ENCODE measurements at places on chromosomes 11 and 22. TPM values are rescaled to one million over a fixed set of nuclear protein-coding genes. Genes with fewer than 3 reads are reported as not detected.

DNA sequence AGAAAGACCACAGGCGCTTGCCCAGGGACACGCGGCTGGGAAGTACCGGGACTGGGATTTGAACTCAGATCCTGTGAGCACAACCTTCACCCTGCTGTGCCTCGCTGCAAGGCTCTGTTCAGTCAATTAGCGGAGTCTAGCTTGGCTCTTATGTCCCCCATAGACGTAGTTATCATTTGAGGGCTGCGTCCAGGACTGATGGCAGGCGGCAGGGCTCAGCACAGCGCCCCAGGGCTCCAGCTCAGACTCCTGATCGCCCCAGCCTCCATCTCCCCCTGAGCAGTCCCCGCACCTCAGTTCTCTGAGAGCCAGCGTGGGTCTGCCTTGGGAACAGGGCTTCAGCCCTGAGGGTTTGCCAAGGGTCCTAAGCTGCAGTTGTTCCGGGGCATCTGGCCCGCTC, 19.8 kb downstream of the MRGPRG start:
- peaks cover 22% of the 10 kb centered on the region for H3K27me3 ChIP-seq
- no peaks in the 10 kb centered on the region for H3K36me3 ChIP-seq
- no peak overlapping the region for H3K4me3 ChIP-seq
- no peak for DNase-seq
- no peak overlapping the region for H3K27ac ChIP-seq

DNA sequence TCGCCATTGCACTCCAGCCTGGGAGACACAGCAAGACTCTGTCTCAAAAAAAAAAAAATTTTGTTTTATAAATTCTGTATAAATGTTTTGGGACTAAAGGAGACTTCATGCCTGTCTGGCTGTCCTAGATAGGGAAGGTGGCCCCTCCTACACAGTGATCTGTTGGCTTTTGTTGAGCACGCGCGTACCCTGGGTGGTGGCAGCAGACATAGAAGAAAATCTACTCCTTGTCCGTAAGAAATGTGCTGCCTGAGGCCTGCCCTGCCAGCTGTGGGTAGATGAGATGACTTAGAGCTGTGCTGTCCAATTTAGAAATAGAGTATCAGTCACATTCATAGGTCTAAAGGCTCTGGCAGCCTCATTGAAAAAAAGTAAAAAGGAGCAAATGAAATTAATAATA, 37.0 kb downstream of the AP2A2 start:
- H3K4me1 ChIP-seq, result peaks cover 5% of the 10 kb centered on the region
- H3K27ac ChIP-seq, result no peak overlapping the region
- H3K4me3 ChIP-seq, result no peak overlapping the region

- no peak for DNase-seq
- H3K36me3 ChIP-seq, result no peaks in the 10 kb centered on the region
- H3K27me3 ChIP-seq, result no peaks in the 10 kb centered on the region
- H3K27ac ChIP-seq, result no peak overlapping the region
- no peak overlapping the region for H3K4me3 ChIP-seq
- no peaks in the 10 kb centered on the region for H3K4me1 ChIP-seq
Observed at GRCh38 chr11:22477312-22477711, 139.1 kb downstream of the SLC17A6 start.

DNA sequence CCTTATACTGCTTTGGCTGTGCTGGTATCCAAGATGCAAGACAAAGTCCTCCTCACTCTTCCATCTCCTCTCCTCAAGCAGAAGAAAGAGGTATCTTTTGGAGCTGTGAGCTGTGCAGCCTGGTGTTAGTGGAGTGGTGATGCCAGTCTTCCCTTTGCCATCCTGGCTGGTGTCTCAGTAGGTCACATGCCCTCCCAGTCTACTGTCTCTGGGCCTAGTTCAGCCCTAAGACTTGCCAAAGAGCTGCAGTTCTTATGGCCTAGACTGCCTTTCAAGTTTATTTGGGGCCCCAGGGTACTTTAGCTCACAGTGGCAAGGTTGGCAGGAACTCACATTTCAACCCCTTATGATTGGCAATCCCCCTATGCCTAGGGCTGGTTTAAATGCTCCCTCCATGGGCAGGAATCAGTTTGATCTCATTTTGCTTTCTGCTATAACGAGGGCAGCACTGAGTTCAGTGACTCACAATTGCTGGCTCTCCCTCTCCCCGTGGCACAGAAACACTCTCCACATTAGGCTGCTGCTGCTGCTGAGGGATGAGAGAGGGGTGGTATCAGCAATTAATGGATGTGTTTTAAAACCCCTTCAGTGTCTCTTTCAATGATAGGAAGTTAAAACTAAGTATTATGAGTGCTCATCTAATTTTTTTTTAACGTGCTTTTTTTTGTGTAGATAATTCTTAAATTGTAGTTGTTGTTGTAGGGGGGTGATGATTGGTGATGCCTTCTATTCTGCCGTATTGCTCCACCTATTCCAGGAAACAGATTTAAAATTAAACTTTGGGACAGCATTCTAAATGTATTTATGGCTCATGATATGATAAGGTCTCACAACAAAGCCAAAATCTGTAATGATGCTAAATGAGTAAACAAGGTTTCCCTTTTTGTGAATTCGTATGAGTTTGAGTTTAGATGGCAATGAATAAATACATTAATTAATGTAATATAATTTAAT, 1295.0 kb downstream of the JRKL start:
- no peak overlapping the region for H3K4me3 ChIP-seq
- no peak overlapping the region for H3K27ac ChIP-seq

GRCh38 chr11:57310630-57311086, 14.1 kb downstream of the TNKS1BP1 start:
- H3K27me3 ChIP-seq, result no peaks in the 10 kb centered on the region
- no peak for DNase-seq
- peak overlapping the region; percentile 62 for H3K4me3 ChIP-seq

DNA sequence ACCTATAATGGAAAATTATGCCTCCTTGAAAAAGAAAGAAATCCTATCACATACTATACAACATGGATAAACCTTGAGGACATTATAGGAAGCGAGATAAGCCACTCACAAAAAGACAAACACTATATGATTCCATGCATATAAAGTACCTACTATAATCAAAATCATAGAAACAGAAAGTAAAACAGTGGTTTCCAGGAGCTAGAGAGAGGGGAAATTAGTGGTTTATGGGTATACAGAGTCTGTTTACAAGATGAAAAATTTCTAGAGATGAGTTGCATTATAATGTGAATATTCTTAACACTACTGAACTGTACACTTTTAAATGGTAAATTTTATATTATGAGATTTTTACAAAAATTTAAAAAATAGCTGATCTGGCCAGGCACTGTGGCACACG, 40.5 kb upstream of the ARHGAP42 start:
- H3K27ac ChIP-seq, result no peak overlapping the region
- H3K27me3 ChIP-seq, result no peaks in the 10 kb centered on the region
- no peaks in the 10 kb centered on the region for H3K4me1 ChIP-seq

DNA sequence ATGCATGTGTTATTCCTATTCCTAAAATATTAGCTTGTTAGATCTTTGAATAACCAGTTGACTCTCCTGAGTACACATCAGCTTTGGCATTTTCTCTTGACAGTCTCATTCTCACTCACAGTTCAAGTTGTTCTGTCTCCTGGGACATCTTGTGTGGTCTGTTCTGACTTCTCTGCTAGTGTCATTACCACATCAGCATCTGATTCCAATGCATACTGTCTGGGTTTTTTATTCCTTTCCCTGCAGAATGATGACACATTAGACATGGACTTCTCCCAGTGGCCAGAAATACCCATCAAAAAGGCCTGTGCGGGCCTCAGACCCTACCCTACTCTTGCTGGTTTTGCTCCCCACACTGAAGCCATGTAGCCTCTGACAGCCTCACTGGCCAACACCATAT, 2.7 kb downstream of the ZNF74 start:
- peaks cover 7% of the 10 kb centered on the region for H3K4me1 ChIP-seq
- no peak overlapping the region for H3K27ac ChIP-seq
- H3K4me3 ChIP-seq, result no peak overlapping the region
- H3K36me3 ChIP-seq, result peaks cover 10% of the 10 kb centered on the region
- H3K27me3 ChIP-seq, result no peaks in the 10 kb centered on the region
- no peak for DNase-seq

GRCh38 chr11:119607726-119608125, 121.3 kb downstream of the NECTIN1 start:
- H3K36me3 ChIP-seq, result no peaks in the 10 kb centered on the region
- no peaks in the 10 kb centered on the region for H3K4me1 ChIP-seq
- no peaks in the 10 kb centered on the region for H3K27me3 ChIP-seq

- H3K27me3 ChIP-seq, result no peaks in the 10 kb centered on the region
- H3K27ac ChIP-seq, result no peak overlapping the region
- no peak for DNase-seq
- H3K4me3 ChIP-seq, result no peak overlapping the region
- no peaks in the 10 kb centered on the region for H3K36me3 ChIP-seq
- H3K4me1 ChIP-seq, result peaks cover 3% of the 10 kb centered on the region
Observed at GRCh38 chr11:126224647-126225294, 13.2 kb downstream of the FAM118B start.

- peaks cover 11% of the 10 kb centered on the region for H3K4me1 ChIP-seq
- DNase-seq, result no peak
- no peak overlapping the region for H3K4me3 ChIP-seq
- no peak overlapping the region for H3K27ac ChIP-seq
- no peaks in the 10 kb centered on the region for H3K27me3 ChIP-seq
Observed at GRCh38 chr11:44940835-44941234, 9.8 kb downstream of the TP53I11 start.

DNA sequence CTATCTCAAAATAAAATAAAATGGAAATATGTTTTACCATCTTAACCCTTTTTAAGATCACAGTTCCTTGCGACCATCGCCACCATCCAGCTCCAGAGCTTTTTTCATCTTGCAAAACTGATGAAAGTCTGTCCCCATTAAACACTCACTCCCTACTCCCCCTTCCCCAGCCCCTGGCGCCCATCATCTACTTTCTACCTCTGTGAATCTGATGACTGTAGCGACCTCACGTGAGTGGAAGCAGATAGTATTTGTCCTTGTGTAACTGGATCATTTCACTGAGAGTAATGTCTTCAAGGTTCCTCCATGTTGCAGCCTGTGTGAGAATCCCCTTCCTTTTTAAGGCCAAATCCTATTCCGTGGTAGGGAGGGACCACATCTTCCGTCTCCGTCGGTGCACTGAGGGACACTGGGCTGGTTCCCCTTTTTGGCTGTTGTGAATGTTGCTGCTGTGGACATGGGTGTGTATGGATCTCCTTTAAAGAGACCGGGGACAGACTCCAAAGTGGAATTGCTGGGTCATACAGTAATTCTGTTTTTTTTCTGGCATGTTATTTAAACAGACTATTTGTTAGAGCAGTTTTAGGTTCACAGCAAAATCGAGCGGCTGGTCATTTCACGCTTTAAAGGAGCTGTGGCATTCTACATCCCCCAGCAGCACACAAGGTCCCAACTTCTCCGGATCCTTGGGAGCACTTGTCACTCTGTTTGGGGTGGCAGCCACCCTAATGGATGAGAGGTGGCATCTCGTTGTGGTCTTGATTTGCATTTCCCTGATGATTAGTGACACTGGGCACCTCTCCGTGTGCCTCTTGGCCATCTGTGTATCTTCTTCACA, 120.0 kb downstream of the KCNQ1 start:
- peaks cover 10% of the 10 kb centered on the region for H3K4me1 ChIP-seq
- no peak for DNase-seq
- H3K27ac ChIP-seq, result no peak overlapping the region
- no peaks in the 10 kb centered on the region for H3K36me3 ChIP-seq
- H3K4me3 ChIP-seq, result no peak overlapping the region

GRCh38 chr11:92744929-92745585, 224.4 kb upstream of the MTNR1B start:
- no peaks in the 10 kb centered on the region for H3K36me3 ChIP-seq
- no peak for DNase-seq
- no peak overlapping the region for H3K4me3 ChIP-seq
- no peaks in the 10 kb centered on the region for H3K27me3 ChIP-seq
- no peak overlapping the region for H3K27ac ChIP-seq
- H3K4me1 ChIP-seq, result no peaks in the 10 kb centered on the region

DNA sequence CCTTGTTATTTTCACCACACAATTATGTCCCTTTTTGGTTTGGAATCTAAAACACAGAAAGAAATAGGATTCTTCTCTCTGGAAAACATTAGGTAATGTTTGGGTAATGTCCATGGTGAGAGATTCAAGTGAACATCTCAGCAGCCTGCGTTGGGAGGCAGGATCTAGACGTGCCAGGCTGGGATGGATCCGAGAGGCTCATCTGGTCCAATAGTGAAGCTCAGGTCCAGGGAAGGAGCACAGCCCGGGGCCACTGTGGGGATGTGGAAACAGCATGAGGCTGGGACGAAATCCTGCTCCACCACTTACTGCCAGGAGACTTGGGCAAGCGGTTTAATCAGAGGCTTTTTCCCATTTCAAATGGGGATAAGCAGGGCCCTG, 109.9 kb downstream of the CSNK2A3 start:
- H3K36me3 ChIP-seq, result no peaks in the 10 kb centered on the region
- H3K27ac ChIP-seq, result no peak overlapping the region
- no peak overlapping the region for H3K4me3 ChIP-seq
- peaks cover 2% of the 10 kb centered on the region for H3K4me1 ChIP-seq
- no peaks in the 10 kb centered on the region for H3K27me3 ChIP-seq

- DNase-seq, result no peak
- no peaks in the 10 kb centered on the region for H3K36me3 ChIP-seq
- no peak overlapping the region for H3K4me3 ChIP-seq
- H3K4me1 ChIP-seq, result no peaks in the 10 kb centered on the region
Observed at GRCh38 chr11:128592454-128592853, 5.1 kb upstream of the ETS1 start.

BRSK2 gene
- polyA plus RNA-seq, result 0.64 TPM

CBLIF gene
- not detected for polyA plus RNA-seq

CCDC116 gene
- polyA plus RNA-seq, result 0.28 TPM

CD3G gene
- polyA plus RNA-seq, result not detected

BRD1 gene
- 10.3 TPM for polyA plus RNA-seq

CHST1 gene
- 2.7 TPM for polyA plus RNA-seq

APOA4 gene
- not detected for polyA plus RNA-seq

TCP11L1 gene
- polyA plus RNA-seq, result 12.7 TPM

SLC5A4 gene
- 0.15 TPM for polyA plus RNA-seq
